Activated T-cell treated with anti-CD3 and anti-CD28 coated beads for 1 hour (primary cell): ENCODE measurements at places on chromosomes 1 and 21.

DNA sequence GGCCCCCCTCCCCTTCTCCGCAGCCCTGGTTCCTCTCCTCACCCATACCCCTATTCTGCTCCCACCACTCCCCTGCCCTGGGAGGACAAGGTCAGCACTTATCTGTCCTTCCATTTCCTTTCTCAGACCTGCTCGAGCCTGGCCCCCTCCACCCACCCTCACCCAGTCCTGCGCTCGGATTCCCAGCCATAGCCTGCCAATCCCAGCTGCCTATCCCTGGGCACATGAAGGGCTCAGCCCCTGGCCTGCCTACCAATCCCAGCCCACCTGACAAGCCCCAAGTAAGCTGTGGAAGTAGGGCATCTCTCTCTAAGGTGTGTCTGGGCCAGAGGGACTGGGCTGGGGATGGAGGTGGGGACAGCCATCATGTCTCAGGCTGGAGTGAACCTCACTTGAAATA is 5.4 kb downstream of the BLACAT1 start:
- DNase-seq = no peak

DNA sequence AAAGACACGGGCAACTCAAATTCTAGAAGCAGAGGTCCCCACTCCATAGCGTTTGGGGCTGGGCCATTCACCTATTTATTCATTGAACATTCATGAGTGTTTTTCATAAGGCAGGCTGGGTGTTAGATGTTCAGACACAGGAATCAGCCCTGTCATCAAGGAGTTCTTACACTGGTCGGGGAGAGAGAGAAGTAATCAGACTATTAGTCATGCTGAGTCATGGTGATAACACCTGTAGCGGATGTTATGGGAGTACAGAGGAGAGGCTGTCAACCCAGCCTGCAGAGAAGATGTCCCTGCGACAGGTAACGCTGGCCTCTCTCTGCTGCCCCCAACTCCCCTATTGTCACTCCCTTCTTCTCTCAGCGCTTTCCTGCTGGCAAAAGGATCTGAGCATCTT is 17.2 kb downstream of the LY9 start:
- DNase-seq = no peak

DNA sequence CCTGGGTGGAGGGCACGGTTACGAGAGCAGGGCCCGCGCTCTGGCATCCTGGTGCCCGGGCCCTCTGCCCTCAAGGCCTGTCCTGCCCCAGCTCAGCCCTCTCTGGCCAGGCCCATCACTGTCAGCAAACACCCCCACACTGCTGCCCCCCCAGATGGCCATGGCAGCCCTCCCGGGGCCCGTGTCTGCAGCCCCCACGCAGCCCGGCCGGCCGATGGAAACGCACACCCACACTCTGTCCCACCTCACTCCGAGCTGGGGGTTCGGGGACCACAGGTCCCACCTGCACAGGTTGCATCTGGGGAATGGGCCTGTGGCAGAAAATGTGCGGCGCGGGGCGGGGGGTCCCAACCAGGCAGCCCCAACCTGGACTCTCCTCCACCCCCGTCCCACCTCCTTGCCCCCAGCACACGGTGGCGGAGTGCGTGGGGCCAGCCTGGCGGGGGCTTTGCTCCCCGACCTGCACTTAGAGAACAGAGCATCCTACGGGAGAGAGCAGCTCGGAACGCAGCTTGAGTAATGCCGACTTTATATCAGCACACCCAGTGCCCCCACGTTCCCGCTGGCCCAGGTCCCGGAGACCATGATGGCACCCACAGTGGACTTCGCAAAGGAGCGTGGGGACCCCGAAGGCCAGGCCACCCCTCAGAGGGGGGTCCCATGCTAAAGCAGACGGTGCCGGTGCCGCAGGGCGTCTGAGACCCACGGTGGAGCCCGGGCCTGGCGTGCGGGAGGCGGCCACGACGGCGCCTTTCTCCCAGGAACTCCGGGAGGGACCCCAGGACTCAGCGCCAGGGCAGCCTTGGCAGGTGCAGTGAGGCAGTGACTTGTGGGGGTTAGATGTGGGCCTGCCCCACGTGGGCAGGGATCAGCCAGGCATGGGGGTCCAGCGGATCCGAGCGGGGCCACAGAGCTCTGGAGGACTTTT is 7.5 kb upstream of the RNF223 start:
- DNase-seq = no peak

DNA sequence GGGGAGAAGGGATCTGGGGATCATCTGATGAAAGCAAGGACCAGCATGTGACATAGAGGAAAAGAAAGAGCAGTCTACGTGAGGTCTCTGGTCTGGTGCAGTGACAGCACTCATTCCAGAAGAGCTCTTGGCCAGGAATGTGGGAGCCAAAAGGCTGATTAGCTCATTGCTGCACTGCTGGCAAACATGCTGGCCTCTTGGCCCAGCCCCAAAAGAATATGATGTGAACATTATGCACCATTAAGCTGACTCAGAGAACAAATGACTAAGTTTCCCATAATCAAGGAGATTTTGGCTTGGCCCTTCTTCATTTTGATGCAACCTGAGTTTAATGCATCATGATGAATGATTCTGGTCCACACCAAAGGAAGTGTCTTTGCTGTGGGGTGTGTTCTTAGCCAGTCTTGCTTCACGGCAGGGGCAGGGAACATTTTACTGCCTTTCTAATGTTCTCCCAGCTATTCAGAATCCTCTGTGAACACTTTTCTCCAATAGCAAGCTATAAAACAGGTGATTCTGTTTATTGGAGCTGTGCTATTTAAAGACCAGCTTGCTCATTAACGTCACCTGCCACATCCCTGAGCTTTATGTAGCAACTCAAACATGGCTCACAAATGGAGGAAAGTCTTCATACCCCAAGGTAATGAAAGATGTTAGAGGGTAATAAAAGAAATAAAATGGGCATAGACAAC is 55.1 kb downstream of the PCBP3 start:
- no peak for DNase-seq

GRCh38 chr1:30129001-30129408 is 594.4 kb downstream of the MATN1 start:
- no peak for DNase-seq

DNA sequence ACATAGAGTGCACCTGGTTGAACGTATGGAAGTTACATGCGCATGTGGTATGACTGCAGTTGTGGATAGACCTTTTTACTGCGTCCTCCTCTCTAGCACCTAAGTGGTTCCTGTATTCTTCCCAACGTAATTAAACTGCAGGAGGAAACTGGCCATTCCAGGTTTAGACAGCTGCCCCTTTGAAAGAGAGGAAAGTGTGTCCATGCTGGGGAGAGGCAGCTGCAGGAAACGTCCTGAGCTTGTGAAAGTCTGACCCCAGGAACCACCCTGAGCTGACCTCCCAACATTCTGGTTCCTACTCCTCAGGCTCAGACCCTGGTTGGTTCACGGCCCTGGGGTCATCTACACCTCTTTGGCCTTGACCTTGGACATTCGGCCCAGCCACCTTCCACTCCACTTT is 309.3 kb downstream of the DISC1 start:
- no peak for DNase-seq

DNA sequence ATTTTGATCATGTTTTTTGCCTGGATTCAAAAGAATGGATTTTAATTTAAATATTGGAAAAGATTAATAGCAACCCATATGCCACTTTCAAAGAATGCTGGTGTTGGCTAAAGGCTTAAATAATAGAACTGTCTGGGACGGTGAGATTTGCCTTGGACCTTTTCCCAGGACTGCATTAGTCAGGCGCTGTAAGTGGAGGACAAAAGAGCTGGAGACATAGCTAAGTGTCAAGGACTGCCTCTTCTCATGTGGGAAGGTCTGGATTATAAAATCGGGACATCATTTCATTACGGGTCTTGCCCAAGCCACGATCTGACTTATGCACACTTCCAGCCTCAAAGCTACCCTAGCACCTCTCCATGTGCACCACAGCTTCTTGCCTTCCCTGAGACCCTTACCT is 458.5 kb upstream of the DEPDC1 start:
- DNase-seq = no peak
